GM23248 (cell line): ENCODE measurements at places on chromosomes 1 and 21. TPM values are rescaled to one million over a fixed set of nuclear protein-coding genes. Genes with fewer than 3 reads are reported as not detected.
A peak's percentile ranks its signal among the peaks of the same experiment; 100 is the strongest.

The ZNF593OS gene
- total RNA-seq: not detected in 2 replicates

The GRIK3 gene
- total RNA-seq: not detected in 2 replicates

The TSACC gene
- total RNA-seq: not detected in 2 replicates

The CELA3B gene
- total RNA-seq: not detected in 2 replicates

The CYP4X1 gene
- not detected in 2 replicates for total RNA-seq

DNA sequence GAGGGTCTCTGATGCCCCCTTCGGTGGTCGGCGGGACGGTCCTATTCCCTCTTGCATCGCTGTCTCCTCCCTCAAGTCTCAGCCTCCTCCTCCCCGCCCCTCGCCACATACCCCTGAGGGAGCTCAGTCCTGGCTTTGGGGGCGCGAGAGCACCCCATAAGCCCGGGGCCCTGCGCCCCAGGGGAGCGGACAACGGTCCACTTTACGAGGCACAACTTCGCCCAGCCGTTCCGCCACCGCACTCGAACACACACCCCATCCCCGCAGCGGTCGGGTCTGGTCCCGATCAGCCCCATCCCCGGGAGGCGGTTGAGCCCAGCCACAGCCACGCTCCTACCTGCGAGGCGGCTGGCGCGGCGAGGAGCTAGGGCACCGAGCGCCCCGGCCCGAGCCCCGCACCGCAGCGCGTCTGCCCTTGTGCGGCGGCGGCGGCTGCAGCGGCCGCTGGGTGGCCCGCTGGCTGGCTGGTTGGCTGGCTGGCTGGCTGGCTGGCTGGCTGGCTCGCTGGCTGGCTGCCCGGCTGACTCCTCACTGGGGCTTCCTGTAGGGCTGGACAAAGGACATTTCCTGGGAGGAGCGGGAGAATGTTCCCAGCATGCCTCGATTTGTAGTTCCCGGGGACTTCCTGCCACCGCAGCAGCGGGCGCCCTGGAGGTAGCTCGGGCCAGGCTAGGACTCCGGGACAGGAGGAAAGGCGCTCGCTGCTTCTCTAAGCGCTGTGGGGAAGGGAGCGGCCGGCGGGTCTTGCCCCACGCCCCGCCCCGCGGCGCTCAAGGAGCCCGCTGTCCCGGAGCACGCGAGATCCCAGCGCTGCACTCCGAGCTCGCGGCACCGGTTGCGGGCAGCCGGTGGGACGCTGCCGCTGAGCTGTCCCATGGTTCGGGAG is at the start of gene ZNF697:
Gene ZNF697 (minus strand): TSS at position 533 of the 886 bp plus-strand sequence. CDS start 22,166 bp downstream, outside the sequence.
- peak within 1 kb of the TSS; percentile 86 for H3K27ac ChIP-seq
- peaks cover 22% of the 10 kb centered on the region for H3K4me1 ChIP-seq
- peak within 1 kb of the TSS; percentile 85 for H3K4me3 ChIP-seq
- H3K36me3 ChIP-seq: no peaks in the 10 kb centered on the region
- H3K27me3 ChIP-seq: no peaks in the 10 kb centered on the region

DNA sequence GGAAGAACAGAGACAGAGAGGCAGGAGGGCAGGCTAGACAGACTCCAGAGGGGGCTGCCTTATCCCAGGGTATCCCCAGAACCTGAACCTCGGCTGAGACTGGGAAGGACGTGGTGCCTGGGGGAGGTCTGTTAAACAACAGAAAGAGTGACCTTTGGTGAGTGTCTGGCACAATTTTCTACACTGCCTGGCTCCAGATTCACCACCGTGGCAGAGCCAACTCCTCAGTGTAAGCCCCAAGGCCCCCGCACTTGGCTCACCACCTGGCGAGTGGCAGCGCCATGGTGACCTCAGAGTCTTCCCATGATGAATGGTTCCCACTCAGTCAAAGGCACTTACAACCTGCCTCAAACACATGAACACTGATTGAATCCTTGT is 6.5 kb downstream of the RD3 start:
- H3K4me3 ChIP-seq: no peak overlapping the region
- DNase-seq: no peak
- no peaks in the 10 kb centered on the region for H3K4me1 ChIP-seq
- no peaks in the 10 kb centered on the region for H3K36me3 ChIP-seq
- H3K27ac ChIP-seq: no peak overlapping the region

DNA sequence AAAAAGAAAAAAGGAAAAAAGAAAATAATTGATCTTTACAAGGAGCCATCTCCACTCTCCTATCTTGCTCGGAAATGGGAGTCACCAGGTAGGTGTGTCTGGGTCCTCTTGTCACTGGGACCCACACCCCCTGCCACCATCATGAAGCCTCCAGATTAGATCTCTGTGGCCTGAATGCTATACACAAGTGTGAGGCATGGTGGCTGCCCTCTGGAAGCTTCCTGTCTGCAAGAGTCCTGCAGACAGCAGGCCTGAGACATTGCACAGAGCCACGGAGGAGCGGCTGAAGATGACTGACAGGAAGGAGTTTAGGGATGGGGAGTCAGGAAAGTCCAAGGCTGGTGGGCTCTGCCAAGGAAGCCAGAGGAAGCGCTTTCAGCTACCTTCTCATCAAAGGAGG is 16.2 kb downstream of the CDK18 start:
- DNase-seq: no peak
- H3K36me3 ChIP-seq: no peaks in the 10 kb centered on the region
- H3K27ac ChIP-seq: no peak overlapping the region
- H3K4me3 ChIP-seq: no peak overlapping the region
- H3K4me1 ChIP-seq: no peaks in the 10 kb centered on the region

- no peak overlapping the region for H3K4me3 ChIP-seq
- H3K4me1 ChIP-seq: peaks cover 30% of the 10 kb centered on the region
- DNase-seq: no peak
- no peaks in the 10 kb centered on the region for H3K27me3 ChIP-seq
- no peak overlapping the region for H3K27ac ChIP-seq
- H3K36me3 ChIP-seq: no peaks in the 10 kb centered on the region
Measured at GRCh38 chr1:178284058-178284457, 190.2 kb downstream of the RASAL2 start.

DNA sequence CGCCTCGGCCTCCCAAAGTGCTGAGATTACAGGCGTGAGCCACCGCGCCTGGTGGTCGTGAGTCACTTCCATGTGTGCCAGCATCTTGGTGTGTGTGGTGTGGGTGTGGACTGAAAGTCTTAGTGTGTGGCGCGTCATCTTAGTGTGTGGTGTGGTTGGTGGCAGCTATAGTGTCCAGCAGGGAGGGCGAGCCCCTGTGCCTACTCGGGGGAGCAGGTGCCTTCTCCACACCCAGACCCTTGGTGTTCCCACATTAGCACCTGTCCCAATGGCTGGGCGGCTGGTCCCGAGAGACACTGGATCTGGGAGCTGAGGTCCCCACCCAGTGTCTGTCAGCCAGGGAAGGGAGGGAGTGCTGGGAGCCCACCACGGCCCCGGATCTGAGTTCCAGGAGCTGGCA is 2.8 kb downstream of the SCNN1D start:
- DNase-seq: peak; percentile 56
- no peak overlapping the region for H3K27ac ChIP-seq
- no peak overlapping the region for H3K4me3 ChIP-seq
- no peaks in the 10 kb centered on the region for H3K27me3 ChIP-seq
- no peaks in the 10 kb centered on the region for H3K36me3 ChIP-seq

- no peaks in the 10 kb centered on the region for H3K36me3 ChIP-seq
- no peak for DNase-seq
- H3K4me3 ChIP-seq: no peak overlapping the region
- H3K27ac ChIP-seq: no peak overlapping the region
- H3K4me1 ChIP-seq: peaks cover 10% of the 10 kb centered on the region
Measured at GRCh38 chr1:29635501-29636263, 399.4 kb downstream of the PTPRU start.

DNA sequence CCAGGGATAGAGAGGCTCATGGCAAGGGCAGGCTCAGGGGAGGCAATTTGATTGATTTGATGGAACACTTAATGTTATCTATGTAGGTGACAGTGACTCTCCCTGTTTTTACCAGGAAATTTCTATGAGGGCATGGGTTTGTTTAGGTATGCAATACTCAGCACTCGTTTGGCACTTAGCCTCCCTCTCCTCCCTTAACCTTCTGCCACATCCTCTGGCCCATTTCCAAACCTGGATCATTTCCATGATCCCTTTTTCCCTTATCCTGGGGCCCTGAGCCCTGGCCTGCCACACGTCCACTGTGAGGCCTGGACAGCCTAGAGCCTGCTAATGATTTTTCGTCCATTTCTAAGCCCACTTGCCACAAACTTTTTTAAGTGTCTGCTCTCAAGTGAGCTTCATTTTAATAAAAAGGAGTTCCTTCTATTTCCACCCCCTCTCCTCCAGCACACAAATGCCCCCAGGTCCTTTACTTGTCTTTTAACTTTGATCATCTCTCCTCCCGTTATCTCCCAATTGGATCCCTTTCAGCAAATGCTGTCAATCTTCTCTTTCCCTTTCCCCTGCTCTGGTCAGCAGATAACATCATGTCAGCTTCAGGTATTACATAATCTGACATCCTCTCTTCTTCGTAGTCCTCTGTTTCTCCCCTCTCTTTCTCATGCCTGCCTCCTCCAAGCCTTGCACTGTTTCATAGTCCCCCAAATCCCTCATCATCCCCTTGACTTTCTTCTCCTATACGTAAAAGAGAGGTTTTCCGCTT is 37.8 kb upstream of the GADD45A start:
- no peak overlapping the region for H3K4me3 ChIP-seq
- 0 out of 2 replicates have a peak, but pooled peaks cover 4% of the 10 kb centered on the region for H3K4me1 ChIP-seq
- H3K27ac ChIP-seq: no peak overlapping the region
- H3K27me3 ChIP-seq: no peaks in the 10 kb centered on the region
